ENCODE measurements at places on chromosomes 3 and 15.

- DNase-seq: peak; percentile 68
These were observed 114.1 kb upstream of the DNAJC19 start for GRCh38 chr3:181103605-181104004.

GRCh38 chr3:67876261-67876660, 221.8 kb upstream of the SUCLG2 start:
- no peak for DNase-seq

- no peak for DNase-seq
These were observed 919.9 kb downstream of the TUSC7 start for GRCh38 chr3:117629505-117629904.

GRCh38 chr15:52136442-52136980, 23.9 kb upstream of the BCL2L10 start:
- no peak for DNase-seq

DNA sequence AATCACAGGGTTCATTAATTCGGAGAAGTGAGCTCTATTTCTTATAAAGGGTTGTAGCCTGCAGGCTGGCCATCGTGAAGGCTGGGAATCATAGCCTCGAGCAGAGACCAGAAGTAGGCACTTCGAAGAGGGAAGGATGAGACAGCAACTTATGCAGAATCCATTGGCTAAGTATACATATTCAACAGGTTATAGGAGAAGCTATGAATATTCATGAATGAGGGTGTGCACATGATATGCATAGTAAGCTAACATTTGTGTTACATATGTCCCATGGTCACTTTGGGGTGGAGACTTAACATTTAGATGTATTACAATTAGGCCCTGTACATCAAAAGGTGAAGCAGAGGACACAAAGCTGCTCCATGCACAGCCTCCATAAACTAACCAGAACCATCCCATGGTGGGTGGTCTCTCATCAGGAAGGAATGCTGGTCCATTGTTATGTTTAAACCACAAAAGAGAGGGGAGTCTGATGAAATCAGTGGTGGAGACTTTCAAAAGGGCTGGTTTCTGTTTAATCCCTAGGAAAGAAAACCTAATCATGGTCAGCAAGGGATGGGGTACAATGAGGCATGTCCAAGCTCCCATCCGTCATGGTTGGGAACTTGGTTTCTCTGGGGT, 80.8 kb upstream of the FHIT start:
- DNase-seq: peak; percentile 75

GRCh38 chr3:40996382-40996781, 202.9 kb upstream of the CTNNB1 start:
- peak; percentile 25 for DNase-seq

DNA sequence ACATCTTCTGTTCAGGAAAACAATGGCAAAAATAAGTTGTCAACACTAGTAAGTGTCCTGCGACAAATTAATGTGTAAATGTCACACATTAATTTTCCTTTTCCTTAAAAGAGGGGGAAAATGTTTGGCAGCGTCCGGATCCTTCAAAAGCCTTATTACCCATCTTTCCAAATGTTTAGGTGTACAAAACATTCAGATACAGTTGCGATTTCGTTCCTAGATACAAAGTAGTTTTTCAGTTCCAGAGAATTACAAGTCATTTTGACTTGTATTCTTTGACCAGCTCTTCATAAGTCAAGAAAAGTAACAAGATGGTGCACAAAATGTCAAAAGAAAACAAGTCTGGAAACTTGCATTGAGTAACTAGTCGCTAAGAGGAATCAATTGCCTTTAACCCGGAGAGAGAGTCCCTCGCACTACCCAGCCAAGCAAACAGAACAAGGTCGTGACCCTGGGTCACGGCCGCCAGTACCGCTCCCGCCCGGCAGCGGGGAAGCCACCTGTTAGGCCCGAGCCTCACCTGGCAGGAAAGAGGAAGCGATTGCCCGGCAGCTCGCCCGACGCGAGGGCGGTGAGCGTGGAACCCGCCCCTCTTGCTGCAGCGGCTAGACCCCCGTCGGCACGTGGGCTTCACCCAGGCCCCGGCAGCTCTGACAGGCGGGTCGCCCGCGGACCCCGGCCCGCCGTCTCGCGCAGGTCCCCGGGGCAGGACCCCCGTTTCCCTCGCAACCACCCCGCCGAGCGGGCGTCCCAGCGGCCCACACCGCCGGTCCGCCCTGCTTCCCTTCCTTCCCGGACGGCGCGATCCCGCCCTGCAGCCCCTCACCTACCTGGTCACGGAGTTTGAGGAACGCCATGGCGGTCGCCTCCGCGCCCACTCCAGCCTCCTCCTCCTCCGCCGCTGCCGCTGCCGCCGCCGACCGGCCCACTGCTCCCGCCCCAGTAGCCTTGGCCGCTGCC, 61.0 kb upstream of the ANKRD28 start:
- DNase-seq: no peak

DNA sequence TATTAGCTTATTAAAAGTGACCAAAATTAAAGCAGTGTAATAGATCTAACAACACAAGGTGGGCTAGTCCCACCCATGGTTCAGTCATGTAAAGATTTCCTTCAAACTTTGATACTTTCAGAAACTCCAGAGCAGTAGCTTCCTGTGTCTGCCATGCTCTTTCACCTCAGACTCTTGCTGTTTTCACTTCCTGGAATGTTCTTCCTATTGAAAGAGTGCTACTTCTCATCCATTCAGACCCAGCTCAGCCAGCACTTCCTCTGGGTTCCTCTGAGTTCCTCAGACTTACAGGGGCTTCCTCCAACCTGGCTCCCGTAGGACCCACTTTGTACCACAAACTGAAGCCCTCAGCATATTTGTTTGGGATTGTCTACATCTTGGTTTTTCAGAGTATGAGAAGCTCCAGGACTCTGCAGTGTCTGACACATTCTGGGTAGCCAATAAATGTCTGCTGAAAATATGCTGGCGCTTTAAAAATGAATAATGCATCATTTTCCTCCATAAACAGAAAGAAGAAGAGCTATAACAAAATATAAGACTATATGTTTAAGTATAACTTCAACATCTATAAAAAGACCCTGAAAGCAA, 18.0 kb downstream of the NCEH1 start:
- no peak for DNase-seq

DNA sequence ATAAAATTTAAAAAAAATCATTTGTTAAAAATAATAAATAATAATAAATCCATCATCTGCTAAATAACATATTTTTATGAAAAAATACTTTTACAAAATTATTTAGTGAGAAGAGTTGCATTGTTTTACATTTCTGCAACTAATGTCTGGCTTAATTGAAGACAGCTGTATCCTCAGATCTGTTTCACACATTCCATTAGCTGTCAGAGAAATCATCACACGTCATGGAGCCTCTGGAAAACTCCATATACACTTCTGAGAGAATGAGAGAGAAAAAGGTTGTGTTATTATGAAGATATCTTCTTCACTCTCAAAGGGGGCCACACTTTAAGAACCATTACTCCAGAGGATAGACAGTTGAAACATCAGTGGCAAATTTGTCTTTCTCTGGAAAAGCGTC, 40.8 kb downstream of the CMSS1 start:
- no peak for DNase-seq

DNA sequence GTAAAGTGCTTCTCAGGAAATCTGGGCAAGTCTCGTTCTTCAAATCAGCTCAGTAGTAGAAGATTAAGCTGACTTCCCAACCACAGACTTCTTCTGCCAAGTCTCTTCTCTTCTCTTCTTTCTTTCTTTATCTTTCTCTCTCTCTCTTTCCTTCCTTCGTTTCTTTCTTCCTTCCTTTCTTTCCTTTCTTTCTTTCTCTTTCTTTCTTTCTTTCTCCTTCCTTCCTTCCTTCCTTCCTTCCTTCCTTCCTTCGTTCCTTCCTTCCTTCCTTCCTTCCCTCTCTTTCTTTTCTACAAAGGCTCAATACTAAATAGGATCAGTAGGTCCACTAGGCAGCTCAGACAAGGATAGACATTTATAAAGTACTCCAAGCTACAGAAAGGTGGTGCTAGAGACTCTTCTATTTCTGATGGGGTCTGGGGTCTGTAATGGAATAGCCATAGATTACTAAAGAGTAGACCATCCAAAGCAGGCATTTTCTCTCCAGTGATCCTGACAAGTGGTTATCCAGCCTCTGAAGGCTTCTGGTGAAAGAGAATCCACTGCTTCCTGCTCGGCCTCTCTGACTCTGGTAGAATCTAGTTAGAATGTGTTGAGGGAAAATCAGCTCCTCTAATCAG, 100.8 kb downstream of the TPRG1 start:
- no peak for DNase-seq

GRCh38 chr3:172591876-172592771, 68.9 kb upstream of the TNFSF10 start:
- no peak for DNase-seq

- DNase-seq: no peak
These were observed 7.9 kb downstream of the RPSA start for GRCh38 chr3:39414421-39414907.

GRCh38 chr3:18428036-18428435, 2.9 kb upstream of the SATB1 start:
- DNase-seq: no peak

GRCh38 chr3:41346698-41347270, 147.5 kb downstream of the CTNNB1 start:
- no peak for DNase-seq

DNA sequence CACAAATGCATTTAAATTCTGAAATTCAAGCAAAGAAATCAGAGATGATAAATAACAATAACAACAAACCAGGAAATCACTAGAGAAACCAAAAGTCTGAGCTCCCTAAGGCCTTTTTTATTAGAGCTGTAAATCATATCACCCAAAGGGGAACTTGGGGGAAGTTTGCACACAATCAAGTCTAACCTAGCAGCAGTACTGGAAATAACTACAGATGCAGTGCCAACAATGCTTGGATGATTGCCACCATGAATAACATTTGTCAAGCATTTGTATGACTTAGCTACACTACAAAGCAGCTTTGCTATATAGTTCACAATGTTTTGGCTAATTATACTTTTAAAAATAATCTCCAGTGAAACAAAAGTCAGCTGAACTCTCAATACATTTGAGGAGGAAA, 27.8 kb downstream of the SHQ1 start:
- DNase-seq: no peak

GRCh38 chr15:92906020-92906419, 5.9 kb downstream of the CHD2 start:
- no peak for DNase-seq

DNA sequence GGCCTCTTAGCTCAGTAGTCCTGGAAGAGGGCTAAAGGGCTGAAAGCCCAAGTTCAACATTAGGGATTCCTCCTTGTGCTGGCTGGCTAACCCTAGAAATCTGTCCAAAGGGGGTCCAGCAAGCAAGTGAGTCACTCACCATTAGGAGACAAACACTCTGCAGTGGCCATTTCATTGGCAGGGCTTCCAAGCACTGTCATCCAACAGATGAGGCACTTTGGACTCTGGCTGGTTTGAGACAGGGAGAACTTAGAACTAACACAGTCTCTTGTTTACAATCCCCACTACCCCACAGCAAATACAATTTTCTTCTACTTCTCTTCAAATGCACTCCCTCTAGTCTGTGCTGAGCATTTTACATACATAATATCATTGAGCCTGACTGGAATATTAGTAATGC, 10.1 kb upstream of the WNT5A start:
- no peak for DNase-seq

DNA sequence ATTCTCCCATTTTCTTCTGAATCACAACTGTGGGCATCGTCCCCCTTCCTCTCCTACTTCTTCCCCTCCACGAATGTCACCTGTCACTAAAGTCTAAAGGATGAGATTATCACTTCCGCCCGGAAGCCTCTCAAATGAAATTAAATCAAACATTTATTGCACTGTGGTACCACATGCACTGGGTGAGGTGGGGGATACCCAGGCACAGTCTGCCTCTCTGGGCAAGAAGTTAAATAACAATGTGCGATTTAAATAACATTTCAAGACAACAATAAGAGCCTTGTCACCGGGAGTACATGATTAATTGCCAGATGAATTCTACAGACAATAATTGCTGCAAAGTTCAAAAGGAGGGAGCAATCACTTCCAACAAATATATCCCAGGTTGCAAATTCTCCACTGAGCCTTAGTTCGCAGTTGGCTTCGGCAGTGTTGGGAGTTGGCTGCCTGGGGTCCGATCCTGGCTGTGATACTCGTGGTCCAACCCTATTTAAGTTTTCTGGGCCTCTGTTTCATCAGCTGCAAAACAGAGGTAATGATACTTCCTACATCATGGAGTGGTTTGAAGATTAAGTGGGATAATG, 77.7 kb downstream of the FOXP1 start:
- no peak for DNase-seq

DNA sequence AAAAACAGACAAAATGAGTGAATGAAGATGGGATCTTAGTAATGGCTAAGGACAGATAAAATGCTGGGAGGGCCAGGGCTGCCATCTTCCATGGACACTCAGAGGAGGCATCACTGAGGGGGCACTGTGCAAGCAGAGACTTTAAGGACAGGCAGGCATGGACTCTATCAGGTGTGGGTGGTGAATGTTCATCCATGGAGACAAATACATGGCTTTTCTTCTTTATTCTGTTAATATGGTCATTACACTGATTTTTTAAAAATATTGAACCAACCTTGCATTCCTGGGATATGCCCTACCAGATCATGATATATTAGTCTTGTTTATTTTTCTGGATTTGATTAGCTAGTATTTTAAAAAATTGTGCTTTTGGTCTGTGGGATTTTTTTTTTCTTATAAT, 12.2 kb downstream of the NUP210 start:
- DNase-seq: no peak

DNA sequence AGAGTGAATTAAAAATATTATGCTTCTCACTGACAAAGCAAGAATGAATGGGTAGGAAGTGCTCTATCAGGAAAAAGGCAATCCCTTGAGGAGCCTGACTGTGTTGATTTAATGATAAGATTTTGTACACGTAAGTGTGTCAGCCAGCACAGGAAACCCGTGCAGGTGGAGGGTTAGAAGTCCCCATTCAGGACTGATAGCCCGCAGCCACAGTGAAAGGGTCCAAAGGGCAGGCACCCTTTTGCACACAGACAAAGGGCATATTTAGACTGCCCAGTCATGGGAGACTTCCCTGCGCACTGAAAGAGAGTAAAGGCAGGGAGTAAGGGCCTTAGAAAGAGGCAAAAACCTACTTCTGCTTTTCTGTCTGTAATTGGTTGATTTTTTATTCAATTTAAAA, 26.4 kb upstream of the SKIL start:
- DNase-seq: no peak

GRCh38 chr3:120276767-120277166, 8.3 kb downstream of the GPR156 start:
- DNase-seq: no peak

- no peak for DNase-seq
These were observed 7.1 kb downstream of the CPN2 start for GRCh38 chr3:194344012-194344411.

GRCh38 chr3:126568776-126569342, 10.1 kb upstream of the C3orf22 start:
- DNase-seq: no peak

DNA sequence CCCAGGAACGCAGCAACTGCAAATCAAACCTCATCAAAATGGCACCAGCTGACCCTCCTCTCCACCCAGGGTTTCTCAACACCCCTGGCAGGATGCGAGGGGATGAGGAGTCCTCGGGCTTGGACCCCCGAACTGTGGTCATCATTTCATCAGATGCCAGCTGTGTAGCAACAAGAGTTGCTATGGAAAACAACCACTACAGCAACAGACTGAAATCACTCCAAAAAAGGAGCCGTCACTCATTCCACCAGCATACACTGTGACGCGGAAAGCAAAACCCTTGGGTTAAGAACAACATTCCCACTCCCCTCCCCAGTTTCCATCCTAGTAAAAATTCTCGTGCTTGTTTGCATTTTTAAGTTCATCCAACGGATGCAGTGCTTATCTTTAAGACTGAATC, 40.1 kb downstream of the VGLL4 start:
- DNase-seq: no peak
